ENCODE measurements at places on chromosomes 7 and 10.

DNA sequence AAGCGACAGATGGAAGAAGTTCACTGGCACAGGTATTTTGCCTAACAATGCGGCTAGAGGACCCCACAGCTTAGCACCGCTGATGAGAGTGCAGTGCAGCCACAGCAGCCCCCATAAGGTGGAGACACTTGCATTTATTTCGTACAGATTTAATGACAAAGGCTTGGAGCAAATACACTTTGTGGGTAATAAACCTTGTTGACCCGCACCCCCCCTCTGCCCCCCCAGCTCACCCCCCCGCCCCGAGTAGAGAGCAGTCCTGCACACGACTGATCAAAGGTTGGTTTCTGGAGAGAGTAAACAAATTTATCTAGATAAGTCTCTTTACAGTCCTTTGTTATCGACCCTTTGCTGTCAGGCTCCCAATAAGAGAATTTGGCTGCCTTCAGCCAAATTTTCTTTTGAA, 96.7 kb upstream of the LRGUK start:
- ATAC-seq: no peak

DNA sequence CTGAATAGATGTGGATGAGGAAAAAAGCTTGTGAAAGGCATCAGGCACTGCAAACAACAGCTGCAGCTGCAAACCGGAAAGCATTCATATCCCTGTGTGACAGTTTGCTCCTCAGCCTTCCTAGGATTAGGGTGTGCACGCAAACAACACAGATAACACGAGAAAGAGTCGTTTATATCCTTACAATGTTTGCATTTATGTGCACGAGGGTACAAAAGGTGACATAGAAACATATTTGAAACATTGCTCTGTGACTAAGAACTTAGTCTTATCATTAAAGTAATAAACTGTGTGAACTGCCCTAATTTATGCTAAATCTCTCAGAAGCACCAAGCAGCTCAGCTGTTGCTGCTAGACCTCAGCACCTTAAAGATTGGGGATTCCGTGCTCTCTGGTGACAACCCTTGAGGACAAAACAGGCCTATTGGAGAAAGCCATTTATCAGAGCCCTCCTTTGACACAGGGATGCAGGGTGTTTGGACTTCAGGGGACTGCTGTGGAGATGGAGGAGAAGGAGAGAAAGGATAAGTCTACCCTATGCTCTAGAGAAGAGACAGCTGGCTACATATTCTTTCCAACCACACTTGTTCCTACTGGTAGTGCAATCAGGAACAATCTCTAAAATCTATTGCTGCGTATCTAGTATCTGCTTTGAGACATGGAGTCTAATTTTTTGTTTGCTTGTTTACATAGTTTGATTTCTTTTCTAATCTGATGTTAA, 176.2 kb downstream of the GNAT3 start:
- ATAC-seq: peak; percentile 33

GRCh38 chr7:132836746-132837145, 245.1 kb downstream of the CHCHD3 start:
- no peak for ATAC-seq

GRCh38 chr10:97499561-97500296, 1.0 kb downstream of the UBTD1 start:
- no peak for ATAC-seq

GRCh38 chr7:69516238-69516820, 81.9 kb upstream of the AUTS2 start:
- ATAC-seq: no peak

DNA sequence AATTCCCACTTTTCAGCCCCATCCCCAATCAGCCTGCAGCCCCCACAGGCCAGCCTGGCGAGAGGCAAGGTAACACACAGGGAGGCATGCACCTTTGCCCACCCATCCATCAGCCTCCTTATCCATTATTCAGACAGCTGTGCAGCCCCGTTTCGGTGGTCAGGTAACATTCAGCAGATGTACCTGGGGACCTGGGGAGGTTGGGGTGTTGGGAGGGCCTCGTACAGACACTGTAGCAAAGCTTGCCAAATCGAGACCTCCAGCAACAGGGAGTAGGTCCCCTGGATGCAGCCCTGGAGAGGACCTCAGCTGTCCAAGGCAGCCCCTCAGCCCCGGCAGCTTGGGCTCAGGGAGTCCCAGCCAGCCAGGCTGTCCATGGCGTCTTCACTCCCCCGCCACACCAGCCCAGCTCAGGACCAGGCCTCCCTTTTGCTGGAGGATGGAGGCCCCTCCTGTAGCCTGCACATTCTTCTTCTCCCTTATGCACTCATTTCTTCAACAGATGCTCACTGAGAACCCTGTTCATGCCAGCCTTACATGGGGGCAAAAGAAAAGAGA, 8.5 kb upstream of the DRGX start:
- no peak for ATAC-seq

- no peak for ATAC-seq
Measured at GRCh38 chr7:138325434-138325833, 134.6 kb upstream of the TRIM24 start.

- no peak for ATAC-seq
Measured at GRCh38 chr7:1593091-1593866, 23.4 kb upstream of the PSMG3 start.

DNA sequence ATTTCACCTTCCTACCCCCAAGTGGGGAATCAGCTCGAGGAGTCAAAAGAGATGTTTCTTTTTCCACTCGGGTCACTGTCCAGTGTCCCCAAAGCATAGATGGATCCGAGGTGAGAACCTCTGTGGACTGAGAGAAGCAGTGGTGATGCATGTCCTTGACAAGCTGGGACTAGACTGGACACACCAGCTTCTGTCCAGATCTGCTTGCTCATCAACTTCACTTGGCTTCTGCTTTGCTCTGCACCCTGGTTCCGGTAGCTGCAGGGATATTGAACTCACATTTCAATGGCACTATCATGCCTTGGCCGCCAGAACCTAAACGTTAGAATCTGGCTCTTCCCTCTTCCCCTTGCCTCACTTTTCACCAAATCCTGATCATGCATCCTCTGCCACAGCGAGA, 50.3 kb upstream of the CXCL12 start:
- peak; percentile 35 for ATAC-seq

- ATAC-seq: no peak
Measured at GRCh38 chr7:70710011-70710480, 421.9 kb upstream of the GALNT17 start.

GRCh38 chr7:144050093-144050492, 1.3 kb downstream of the OR2A5 start:
- no peak for ATAC-seq

- ATAC-seq: peak; percentile 61
Measured at GRCh38 chr10:10642751-10643150, 374.9 kb upstream of the CELF2 start.

DNA sequence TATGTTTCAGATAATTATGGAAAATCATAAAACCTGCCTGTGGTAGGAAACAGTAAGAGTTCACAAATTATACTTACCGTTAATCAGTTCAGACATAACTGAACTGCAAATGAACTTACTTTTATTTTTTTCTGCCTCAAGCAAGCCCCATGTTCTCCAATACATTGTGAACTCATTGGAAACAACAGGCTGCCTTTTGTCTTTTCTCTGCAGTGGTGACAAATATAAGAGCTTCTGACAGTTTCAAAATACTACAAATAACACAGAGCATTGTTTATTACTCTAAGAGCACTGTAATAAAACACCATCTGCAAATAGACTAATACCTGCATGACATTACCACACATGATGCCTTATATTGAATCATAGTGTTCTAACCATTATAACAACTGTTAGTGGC, 94.0 kb upstream of the CDCA7L start:
- ATAC-seq: no peak

GRCh38 chr7:40946549-40946948, 756.3 kb downstream of the INHBA start:
- no peak for ATAC-seq

DNA sequence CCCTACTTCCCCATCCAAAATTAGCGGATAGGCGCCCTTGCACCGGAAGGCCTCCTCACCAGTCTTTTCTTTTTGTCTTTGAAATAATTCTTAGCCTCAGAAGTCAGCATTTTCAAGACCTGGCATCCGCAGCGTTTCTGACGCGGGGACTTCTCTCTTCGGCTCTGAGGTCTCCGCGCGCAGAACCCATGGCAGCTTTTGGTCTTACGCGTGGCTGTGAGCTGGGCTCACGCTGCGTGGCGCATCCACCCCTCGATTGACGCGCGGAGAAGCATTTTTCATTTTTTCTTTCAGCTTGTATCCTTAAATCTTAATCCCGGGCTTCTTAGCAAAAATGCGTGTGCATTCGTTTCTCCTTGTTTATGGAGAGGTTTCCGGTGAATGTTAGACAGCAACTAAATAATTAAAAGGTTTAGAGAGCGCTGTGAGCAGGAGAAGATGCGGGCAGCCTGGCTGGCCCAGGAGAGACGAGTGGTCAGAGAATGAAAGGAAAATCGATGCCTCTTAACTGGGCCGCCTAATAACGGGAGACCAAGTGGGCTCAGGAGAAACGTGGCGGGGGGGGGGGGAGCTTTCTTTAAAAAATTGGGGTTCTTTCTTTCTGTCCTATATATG, 2.0 kb upstream of the GATA3 start:
- no peak for ATAC-seq

DNA sequence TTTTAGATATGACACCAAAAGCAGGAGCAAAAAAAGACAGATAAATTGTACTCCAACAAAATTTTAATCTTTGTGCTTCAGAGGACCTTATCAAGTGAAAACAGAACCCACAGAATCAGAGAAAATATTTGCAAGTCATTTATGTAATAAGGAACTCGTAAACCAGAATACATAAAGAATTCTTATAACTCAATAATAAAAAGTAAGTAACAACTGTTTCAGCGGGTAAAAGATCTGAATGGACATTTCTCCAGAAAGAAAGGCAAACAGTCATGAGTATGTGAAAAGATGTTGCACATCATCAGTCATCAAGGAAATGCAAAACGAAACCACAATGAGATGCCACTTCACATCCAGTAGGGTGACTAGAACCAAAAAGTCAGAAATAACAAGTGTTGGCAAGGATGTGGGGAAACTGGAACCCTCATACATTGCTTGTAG, 167.7 kb upstream of the KCTD7 start:
- no peak for ATAC-seq

DNA sequence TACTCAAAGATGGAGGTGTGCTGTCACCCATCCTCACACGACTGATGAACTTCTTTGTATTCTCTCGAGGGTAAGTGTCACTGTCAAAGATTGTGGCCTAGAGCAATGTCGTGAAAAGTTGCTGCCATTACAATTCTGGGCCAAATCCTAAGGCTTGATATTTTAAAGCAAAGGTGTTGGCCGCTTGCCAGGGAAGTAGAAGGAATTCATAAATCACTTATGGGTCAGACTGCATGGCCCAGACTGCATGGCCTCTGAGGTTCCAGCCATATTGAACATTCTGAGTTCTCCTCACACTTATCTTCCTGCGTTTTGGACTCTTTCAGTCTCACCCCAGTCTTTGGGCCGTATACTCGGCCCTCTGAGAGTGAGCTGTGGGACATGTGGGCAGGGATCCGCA, 8.6 kb downstream of the MEST start:
- no peak for ATAC-seq

- ATAC-seq: no peak
Measured at GRCh38 chr10:6148908-6149307, 53.8 kb upstream of the PFKFB3 start.

DNA sequence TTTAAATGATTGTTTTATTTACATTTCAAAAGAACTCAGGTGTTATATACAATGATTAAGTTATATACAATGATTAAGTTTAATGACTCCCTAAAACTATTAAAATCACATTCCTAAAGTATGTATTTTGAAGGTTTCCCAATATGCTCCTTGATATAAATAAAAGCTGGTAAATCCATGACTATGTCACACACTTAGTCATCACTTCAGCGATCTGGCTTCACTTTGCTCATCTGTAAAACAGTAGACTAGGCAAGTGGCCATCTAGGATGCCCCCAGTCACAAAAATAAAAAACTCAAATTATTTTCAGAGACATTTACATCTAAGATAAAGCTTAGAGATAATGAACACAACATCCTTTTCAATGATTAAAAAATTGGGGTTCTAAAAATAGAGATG, 10.8 kb downstream of the ICA1 start:
- no peak for ATAC-seq
